Muscle of leg (tissue), 16 donors: ENCODE measurements at places on chromosomes 2 and 18. TPM values are rescaled to one million over a fixed set of nuclear protein-coding genes. Genes with fewer than 3 reads are reported as not detected.
A peak's percentile ranks its signal among the peaks of the same experiment; 100 is the strongest.

DNA sequence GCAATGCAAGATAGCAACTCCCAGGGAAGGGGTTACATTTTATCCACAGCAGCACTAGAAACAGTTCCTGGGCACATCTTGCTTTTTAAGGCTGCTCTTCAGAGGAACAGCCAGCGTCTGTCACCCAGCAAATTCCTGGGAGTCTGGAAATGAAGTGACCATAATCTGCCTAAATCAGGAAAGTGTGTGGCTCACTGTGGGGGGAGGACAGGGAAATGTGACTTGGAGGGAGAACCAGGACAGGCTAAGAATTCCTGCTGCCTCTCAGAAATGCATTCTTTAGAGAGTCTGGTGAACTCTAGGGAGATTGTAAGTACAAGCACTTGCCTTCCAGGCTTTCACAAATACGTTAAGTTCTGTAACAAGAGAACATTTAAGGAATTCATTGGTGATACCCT lies 364.3 kb upstream of the SPHKAP start:
- no peak for DNase-seq

- no peak for DNase-seq
These were observed 101.7 kb downstream of the KLHL29 start for GRCh38 chr2:23486684-23487075.

DNA sequence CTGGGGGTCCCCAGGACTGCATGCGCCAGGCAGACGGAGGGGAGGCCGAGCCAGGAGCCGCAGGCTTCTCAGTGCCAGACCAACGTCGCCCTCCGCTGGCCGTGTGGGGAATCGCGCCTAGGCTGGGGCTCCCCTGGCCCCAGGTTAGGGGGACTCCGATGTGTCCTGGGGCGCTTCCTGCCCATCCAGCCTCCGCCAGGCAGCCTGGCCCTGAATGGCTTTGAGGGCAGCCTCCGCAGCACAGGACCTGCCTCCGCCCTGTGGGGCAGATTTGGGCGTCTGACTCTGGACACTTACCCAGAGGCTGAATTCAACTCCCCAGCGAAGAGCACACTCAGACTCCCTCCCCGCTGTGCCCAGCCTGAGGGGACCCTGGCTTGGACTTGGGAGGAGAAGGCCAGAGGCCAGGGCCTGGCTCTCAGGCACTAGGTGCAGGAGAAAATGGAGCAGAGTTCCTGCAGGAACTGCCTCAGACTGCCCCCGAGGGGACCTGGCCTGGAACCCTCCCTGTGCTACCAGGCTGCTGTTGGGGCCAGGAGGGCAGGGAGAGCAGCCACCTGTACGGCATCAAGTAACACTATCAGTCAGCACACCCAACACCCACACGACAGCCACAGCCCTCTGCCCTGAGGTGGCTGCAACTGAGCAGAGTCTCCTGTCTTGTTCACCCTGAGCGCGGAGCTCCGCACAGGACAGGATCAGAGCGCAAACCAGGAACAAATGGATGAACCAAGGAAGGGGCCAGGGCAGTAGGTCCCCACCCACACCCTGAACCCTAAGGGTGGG lies 597 bp upstream of the TEKT4 start:
- no peak for DNase-seq

DNA sequence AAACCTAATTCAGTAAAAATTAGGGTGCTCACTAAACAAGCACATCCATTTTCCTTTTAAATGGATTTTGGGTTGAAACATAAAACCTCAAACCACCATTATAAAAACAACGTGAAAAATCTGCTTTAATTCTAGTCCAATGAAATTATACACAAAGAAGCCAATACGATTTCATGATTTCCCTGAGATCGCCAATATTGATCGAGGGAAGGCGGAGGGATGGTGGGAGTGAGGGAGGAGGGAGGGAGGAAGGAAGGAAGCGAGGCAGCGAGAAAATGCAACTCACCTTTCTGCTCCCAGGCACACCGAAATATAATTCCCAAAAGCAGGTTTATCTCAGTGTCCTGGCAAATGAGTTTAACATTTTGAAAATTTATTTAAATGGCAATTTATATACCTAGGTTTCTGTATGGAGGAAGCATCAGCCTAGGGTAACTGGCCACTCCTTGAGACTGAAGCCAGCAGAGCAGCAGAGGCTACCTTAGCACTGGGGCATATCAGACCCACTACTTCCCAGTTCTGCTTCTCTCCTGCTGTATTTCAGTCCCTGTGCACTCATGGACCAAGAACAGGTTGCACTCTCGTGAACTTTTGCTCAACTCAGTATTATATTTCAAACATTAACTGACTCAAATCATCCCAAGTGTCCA lies 2.3 kb upstream of the ONECUT2 start:
- DNase-seq = no peak

GRCh38 chr2:70381235-70381634 lies 79.4 kb upstream of the FAM136A start:
- no peak for DNase-seq

- no peak for DNase-seq
These were observed 14.7 kb upstream of the ARPC2 start for GRCh38 chr2:218202266-218202665.

DNA sequence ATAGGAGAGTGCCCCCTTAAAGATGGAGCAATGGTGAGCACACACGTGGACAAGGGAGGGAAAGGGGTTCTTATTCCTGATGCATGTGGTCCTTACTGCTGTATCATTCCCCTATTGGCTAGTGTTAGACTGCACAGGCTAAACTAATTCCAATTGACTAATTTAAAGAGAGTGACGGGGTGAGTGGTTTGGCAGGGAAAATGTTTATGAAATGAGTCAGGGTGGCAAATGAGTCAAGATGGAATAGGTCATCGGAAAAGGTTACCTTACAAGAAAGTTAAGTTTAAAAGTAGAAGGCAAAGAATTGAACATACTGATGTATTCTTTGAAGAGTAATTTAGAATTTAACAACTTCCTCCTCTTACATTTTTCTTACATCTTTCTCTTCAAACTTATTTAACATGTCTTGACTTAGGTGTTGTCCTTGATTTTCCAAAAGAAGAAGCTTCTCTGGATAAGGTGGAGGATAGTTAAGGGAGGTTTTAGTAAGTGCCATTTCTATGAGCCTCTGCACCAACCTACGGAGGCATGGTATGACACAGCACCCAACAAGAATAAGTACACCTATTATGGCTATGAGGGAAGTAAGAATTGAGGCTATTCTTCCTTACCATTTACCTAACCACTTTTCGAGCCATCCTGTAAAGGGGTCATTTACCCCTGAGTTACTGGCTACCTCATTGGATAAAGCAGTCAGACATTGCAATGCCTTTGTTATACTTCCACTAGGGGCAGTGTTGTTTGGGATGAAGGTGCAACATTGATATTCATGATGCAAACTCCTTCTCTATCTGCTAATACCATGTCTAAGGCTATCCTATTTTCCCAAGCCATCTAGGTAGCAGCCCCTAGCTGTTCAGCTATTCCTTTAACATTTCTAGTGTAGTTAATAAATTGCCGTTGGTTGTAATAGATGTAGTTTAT lies 1345.8 kb upstream of the LRRTM1 start:
- no peak for DNase-seq

DNA sequence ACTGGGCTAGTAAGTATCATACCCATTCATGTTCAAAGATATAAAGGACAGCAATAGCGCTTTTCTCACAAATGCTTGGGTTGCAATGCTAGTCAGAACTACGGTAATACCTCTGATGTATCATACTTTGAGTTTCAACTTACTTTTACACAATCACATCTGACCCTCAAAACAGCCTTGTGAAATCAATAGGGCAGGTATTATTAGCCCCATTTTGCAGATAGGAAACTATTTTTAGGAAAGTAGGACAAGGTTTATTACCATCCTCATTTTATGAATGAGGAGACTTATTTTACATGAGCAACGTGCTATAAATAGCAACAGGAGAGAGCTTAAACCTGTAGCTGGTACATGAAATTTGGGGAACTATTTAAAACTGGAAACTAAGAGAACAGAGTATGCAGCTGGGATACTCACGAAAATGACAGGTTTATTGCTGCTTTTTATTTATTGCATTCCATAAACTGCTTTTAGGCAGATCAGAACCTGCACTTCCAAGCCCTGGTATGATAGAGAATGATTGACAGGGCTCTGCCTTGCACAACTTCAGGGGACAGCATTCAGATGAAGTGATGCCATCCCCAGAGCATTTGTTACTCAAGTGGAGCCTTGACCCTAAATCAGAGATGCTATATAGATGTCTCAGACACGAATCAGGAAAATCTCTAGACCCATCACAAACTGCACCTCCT lies 42.4 kb upstream of the PPM1B start:
- DNase-seq = no peak

- no peak for DNase-seq
These were observed 22.8 kb downstream of the GULP1 start for GRCh38 chr2:188314314-188315054.

DNA sequence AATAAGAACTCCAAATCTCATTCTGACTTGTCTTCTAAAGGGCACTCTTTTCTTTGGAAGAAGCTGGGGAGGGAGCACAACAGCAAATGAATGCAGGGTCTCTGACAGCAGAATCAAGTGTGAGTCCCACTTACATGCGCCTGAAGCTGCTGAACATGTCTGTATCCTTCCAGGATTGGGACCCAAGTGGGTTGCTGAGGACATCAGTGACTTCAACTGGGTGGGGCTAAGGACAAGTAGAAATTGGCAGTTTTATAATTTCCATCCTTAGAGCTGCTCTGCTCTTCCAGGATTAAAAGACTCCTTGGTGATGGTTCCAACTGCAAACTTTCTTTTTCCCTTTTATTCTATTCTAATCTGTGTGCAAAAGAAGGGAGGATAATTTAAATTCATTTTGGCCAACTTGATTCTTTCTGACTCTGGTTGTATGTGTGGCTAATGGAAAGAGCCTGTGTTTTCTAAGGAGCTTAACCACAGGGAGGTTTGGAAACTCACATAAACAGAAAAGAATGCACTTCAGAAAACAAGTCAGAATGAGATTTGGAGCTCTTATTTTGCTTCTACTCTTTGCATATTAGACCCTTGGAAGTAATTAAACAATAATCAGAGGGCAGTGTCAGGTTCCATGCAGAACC lies 20.6 kb downstream of the ANTXR1 start:
- DNase-seq = peak; percentile 75

GRCh38 chr2:170822290-170823087 lies 5.8 kb downstream of the GAD1 start:
- DNase-seq = no peak

DNA sequence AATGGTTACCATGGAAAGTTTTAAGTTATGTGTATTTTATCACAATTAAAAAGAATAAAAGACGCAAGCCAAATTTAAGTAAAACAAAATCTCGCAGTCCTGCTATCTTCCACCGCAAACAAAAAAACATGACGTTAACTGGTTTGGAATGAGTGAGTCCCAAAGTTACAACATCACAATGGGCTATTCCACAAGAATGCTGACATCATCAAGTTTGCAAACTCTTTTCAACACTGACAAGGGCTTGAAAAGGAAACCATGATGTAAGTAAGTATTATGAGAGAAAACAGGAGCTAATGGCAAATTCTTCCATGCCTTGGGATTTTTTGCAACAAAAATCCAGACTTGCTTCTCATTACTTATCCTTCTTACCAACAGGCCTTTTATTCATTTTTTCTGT lies 31.1 kb downstream of the SIGLEC15 start:
- DNase-seq = no peak

GRCh38 chr2:231689124-231689893 lies 19.0 kb upstream of the PTMA start:
- no peak for DNase-seq

DNA sequence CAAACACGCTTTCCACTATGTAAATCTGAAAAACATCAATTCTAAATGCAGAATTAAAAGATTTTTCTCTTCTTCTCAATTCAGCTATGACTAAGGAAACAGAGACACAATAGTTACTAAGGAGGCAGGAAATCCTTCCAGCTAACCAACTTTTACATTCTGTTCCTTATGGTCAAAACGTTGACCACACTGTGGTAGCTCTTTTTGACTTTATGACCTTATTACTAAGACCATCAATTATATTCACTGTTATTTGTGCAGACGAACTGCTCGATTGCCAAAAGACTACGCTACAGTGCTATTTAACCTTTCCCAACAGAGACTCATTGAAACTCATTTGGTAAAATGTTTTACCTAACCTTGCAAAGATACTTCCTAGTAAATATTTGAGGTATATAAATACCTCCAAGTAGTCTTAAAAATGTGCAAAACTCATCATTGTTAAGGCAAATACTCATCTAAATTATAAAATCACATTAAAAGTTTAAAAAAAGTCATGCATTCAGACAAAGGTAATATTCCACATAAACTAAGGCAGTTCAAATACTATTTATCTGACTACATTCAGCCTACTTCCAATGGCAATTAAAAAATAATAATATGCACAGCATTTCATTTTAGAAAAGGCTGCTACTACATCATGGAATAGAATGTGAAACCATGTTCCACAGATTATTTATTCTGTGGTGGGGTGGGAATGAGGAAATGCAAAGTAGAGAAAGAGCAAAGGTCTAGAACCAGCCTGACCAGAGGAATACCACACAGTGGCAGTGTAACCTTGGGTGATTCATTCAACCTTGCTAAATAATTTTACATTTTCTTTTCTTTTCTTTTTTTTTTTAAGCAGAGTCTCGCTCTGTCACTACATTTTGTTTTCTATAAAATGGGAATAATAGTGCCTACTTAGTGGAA lies 139.9 kb downstream of the THADA start:
- peak; percentile 40 for DNase-seq

GRCh38 chr2:12300019-12300602 lies 416.6 kb upstream of the TRIB2 start:
- no peak for DNase-seq

DNA sequence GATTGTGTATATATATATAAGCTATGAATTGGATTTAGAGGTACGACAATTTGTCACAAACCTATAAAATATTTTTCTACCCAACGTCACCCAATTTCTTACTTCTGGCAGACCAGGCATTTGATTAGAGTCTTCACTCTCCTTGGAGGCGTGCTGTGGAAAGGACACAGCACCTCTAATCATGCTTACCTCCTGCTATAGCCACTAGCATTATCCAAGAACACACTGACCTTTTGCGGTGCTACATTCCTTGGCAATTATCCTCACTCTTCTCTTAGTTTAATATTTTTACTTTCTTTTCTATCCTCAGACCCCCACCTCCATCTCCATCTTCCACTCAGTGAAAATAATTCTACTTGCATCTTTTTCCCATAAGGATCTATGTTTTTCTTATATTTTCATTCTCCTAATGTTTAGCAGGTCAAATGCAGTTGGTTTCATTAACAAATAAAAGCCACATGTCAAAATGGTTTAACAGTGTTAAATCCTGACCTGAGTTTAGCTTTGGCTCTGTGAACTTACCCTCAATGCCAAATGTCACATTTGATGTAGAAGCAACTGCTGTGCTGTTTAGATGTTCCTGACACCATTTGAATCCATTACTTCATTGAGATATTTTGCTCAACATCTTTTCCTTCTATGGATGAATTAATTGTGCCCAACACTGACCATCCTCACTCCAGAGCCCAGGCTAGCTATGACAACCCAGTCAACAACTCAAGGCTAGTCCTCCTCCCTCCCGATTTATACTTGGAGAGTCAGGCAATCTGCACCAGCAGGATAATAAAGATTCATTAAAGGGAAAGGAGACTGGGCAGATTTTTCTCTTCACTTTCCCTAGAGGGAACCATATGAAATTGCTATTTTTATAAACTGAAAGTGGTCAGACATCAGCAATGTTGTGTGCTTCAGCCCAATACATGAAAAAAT lies 240.5 kb downstream of the MREG start:
- no peak for DNase-seq

The MLPH gene
- 0.22 TPM for total RNA-seq

The CDH2 gene
- 3.3 TPM for total RNA-seq

The SAG gene
- total RNA-seq = 0.18 TPM

The NDC80 gene
- 12.5 TPM for total RNA-seq

The SNED1 gene
- 2.8 TPM for total RNA-seq

The RAMP1 gene
- total RNA-seq = 41.5 TPM

The ABCG8 gene
- total RNA-seq = not detected

The TMEM178A gene
- 5.7 TPM for total RNA-seq

The INO80B gene
- total RNA-seq = 21.1 TPM

The SLC23A3 gene
- total RNA-seq = 1.5 TPM

The HOXD3 gene
- total RNA-seq = 3.1 TPM

The KCNJ3 gene
- total RNA-seq = 0.31 TPM
